ENCODE measurements at places on chromosomes 2 and 18.

GRCh38 chr2:86229221-86229620, 30.0 kb downstream of the MRPL35 start:
- DNase-seq = no peak

GRCh38 chr18:55300936-55301531, 287.0 kb downstream of the TCF4 start:
- DNase-seq = no peak

- no peak for DNase-seq
Measured at GRCh38 chr2:212173331-212173730, 365.3 kb downstream of the ERBB4 start.

DNA sequence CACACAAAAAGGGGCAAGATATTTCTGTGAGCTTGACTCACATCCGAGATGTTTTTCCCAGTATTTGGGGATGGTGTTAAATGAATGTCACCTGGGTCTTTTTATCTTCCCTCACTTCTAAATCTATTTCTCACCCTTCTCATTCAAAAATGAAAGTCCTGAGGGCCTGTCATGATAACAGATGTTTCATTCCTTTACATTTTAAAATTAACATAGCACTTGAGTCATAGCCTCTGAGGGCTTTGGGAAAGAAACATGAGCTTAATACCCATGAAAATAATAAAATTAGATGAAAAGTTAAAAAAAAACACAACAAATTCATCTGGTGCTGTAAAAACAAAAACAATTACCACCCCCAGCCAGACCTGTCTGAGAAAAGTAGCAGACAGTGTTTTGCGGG, 226.7 kb downstream of the HNMT start:
- DNase-seq = no peak

DNA sequence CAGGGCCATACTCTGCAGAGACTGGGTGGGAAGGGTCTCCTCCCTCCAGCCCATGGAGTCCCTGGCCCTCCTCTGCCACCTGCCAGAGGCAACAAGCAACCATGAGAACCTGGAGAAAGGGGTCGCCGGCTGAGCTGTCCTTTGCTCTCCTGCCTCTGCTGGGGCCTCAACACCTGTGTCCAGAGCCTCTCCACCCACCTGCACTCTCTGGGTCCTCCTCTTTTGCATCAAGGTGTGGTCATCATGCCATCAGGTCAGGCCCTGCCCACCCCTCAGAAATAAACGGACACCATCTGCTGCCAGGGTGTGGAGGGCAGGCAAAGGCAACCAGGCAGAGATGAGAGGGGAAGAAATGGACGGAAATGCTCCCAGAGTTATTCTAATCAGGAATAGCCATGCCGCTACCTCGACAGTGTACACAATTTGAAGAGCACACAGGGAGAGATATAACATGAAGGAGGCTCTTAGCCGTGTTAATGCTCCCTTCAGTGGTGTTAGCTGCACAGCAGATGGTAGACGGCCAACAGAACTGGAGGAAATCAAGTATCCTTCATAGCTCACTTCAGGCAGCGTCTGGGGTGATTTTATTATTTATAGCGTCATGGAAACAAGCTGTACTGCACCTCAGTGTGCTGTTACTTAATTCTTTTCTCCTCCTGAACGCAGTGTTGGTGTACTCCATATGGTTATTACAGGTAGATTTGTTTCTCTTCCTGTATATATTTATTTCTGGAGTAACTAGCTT, 247.9 kb downstream of the TSN start:
- DNase-seq = no peak

DNA sequence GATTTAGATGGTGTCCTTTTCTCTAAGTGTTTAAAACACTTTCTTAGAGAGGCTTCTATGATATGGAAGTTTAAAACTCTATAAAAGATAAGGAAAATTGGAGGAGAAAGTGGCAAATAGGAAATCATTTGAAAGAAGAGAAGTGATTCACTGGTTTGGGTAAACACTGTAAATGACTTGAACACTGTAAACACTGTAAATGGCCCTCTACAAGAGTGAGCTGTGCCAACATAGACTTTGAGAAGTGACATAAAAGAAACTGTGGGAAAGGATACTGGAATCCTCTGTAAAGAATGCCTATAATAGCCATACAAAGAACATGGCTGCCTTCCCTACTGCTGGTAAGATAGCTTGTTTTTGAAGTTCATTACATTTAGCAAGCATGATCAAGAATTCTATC, 210.9 kb upstream of the SIX3 start:
- peak; percentile 3 for DNase-seq

DNA sequence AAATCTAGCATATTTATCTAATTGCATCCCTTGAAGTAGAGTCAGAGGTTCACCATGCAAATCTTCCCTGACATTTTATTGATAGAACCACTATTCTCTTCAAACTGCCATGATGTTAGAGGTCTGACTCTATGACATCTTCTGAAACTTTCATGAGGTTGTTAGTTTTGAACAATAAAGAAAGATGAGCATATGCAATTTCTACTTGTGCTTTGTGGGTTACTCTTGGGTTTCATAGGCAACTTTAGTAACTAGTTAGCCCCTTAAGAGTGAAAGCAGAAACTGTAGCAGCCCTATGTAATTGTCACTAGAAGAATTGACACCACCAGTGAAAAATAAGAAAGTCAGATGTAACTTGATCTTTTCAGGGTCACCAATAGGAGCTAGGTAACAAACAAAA, 53.1 kb upstream of the ZEB2 start:
- no peak for DNase-seq

- peak; percentile 30 for DNase-seq
Measured at GRCh38 chr2:61898810-61899209, 6.7 kb upstream of the COMMD1 start.

DNA sequence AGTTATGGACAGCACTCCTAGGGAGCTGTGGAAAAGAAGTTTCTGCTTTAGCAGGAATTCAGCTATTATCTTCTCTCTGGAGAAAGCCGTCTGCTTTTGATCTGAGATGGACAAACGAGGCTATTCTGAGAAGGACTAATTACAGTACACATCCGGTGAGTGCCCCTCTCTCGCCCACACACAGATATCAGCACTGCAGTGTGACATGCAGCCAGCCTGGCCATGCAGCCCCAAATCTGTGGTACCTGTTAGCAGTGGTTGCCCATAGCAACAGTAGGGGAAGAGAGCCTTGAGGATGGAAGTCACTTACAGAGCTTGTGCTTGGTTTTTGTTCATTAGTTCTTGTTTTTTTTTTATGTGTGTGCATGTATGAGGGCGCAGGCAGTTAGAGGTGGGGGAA, 73.9 kb upstream of the TRIB2 start:
- no peak for DNase-seq

- DNase-seq = no peak
Measured at GRCh38 chr2:128654408-128654807, 335.7 kb upstream of the HS6ST1 start.

DNA sequence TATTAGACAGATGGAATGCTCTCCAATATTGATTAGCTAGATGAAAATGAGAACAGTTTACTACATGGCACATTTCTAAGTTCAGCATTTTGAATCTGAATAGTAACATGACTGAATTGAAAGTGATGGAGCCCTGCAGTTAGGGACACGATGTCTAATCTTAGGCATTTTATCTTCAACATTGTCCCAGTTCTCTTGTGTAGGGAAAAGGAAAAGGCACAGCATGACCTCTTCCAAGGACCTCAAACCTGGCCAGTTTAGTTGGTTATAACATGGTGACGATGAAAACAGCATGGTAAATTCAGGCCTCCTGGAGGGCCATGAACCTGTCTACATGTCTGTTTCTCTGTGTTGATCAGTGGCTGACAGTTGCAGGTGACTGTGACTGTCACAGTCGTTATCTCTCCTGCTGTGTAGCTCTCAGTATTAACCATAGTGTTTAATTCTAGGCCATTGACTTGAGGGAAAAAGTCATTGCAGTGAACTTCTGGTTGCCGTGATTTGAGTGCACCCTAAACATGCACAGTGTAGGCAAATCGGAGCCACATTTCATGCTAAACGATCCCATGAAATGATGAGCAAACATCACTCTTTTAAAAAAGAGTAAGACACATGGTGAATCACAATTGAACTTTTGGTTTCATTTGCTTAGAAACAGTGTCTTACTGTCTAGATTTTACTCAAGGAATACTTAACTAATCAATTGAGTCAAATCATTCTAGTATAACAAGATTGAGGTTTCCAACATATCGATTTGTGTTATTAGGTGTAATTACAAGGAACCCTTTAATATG, 129.7 kb downstream of the PHLPP1 start:
- no peak for DNase-seq

DNA sequence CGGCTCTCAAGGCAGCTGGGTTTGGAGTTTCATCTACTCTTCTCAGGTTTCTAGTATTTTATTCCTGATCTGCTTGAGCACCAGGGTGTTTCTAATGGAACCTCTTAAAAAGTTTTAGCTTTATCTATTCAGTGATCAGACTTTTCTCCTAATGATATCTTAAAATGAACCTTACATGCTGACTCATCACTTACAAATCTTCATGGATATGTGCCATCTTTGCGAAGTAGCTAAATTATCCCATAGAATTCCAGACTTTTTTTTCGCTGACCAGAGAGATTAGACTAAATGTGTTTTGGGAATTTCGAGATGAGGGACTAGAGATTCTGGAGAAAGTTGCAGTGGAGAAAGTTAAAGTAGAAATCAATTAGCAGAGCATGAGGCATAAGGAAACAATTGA, 401.0 kb downstream of the GRB14 start:
- DNase-seq = no peak

DNA sequence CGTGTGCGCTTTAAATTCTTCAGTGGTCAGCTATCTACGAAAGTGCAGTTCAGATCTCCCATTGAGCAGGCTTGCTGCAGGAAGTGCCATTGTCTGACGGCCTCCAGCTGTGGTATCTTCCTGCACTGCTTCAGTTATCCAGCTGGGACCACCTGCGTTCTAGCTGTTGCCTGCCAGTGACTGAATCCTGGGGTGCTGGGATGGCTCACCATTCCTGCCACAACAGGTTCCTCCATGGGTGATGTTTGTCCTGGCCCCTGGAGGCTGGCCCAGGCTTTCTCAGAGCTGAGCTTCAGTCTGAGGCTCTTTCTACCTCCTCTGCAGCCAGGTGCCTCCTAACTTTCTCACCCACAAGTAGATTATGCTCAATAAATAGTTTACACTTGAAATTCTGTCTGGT, 498.5 kb upstream of the HS6ST1 start:
- no peak for DNase-seq

DNA sequence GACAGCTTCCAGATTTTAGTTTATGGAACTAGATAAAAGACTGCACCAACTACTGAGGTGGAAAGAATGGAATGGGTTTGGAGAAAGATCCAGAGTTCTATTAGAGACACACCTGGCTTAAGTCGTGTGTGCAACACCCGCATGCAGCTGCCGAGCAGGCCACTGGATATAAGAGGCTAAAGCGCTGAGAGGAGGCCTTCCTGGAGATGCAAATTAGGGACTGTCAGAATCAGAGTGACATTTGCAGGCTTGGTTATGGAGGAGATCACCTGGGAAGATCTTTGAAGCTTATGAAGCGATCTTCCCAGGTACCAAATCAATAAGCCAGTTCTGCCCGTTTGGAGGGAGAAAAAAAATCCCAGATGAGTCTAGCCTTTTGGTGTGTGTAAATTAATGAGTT, 30.4 kb upstream of the KLHL29 start:
- no peak for DNase-seq

DNA sequence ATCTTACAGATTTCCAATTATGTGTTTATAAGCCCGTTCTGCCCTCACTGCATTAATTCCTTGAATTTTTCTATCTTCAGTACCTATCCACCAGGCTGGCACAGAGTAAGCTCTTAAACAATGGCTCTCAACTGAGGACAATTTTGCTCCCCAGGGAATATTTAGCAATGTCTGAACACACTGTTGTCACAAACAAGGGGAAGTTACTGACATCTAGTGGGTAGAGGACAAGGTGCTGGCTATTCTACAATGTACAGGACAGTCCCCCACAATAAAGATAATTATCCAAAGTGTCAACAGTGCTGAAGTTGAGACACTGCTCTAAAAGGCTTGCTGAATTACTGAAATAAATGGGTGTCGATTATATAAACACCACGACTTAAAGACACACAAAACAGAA, 5.0 kb downstream of the NDUFS1 start:
- DNase-seq = no peak
